Stimulated activated CD4-positive, alpha-beta T cell treated with anti-CD3 and anti-CD28 coated beads, Interleukin-1b, Interleukin-23, amount 100 ng/mL, for 1 hour (primary cell): ENCODE measurements at places on chromosomes 16 and 17.

GRCh38 chr16:50462793-50463507 is 85.2 kb upstream of the NKD1 start:
- no peak for DNase-seq

- no peak for DNase-seq
These were observed 32.9 kb downstream of the SMYD4 start for GRCh38 chr17:1796800-1797199.

GRCh38 chr17:44549686-44550085 is 7.6 kb upstream of the FZD2 start:
- no peak for DNase-seq

GRCh38 chr17:71024172-71024571 is 854.8 kb downstream of the KCNJ2 start:
- DNase-seq = no peak

DNA sequence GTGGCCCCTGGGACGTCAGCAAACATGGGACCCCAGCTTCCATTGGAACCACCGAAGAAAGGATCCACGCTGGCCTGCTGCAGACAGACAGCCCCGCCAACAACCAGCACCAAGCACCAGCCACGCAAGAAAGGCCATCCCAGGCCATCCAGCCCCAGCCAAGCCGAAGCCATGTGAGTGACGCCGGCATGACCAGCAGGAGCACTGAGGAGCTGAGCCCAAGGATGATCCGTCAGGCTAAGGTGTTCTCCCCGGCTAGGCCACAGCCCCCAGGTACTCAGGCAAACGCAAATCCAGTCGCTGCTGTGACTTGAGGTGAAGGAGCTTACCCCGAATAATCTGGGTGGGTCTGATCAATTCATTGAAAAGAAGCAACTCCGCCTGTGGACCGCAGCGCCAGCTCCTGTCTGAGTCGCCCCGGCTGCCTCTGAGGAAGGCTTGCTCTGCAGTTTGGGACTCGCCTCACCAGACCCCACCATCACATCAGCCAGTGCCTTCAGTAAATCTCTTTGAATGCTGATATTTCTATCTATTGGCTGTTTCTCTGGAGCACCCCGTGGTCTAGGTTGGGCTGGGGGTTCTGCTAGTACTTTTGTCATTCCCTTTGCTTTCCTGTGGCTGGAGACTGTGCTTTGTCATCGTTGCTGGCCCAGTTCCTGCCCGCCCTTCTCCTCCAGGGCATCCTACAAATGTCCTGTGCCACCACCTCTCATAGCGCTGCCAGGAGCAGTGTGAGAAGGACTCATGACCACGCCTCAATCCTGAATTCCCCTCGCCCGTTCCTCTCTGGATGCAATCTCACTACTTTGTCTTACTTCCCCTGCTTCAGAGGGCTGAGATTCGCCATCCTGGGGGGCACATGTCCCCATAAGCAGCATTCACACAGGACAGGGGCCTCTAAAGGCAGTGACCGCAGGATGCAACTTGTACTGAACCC is 8.1 kb upstream of the CBX2 start:
- no peak for DNase-seq

DNA sequence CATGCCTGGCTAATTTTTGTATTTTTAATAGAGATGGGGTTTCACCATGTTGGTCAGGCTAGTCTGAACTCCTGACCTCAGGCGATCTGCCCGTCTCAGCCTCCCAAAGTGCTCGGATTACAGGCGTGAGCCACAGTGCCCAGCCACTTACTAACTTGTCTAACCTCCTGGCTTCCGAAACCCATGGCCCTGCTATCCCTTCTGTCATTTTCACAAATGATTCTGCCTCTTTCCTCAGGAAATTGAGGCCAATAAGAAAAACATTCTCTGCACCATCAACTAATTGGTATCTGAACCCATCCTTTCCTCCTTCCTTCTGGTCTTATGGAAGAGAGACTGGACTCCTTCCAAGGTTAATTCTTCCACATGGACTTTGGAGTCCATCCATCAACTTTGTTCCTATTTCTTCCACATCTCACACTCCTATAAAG is 27.9 kb upstream of the TNRC6A start:
- no peak for DNase-seq

GRCh38 chr17:74427048-74427762 is 4.7 kb upstream of the GPRC5C start:
- no peak for DNase-seq

GRCh38 chr17:20059728-20060188 is 50.6 kb downstream of the SPECC1 start:
- no peak for DNase-seq

- no peak for DNase-seq
These were observed 164.8 kb downstream of the SNX29 start for GRCh38 chr16:12141073-12141951.

GRCh38 chr17:74961657-74962350 is 10.8 kb downstream of the HID1 start:
- DNase-seq = peak; percentile 69

DNA sequence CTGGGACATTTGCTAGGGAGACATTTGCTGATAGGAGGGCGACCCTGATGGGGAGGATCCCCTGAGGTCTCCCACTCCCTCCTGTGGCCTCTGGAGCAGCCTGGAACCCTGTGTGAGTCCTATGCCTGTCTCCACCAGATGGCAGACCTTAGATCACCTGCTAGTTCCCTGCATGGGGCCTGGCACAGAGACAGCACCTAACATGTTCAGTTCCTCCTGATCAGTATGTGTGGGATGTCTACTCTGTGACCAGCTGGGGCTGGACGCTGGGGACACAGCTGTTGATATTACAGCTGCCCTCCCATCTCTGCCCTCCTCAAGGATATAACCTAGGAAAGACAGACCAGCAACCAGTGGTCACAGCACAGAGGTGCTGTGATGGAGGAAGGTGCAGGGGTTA is 1.1 kb upstream of the ADCY7 start:
- DNase-seq = no peak
